ENCODE measurements at places on chromosomes 1 and 21. TPM values are rescaled to one million over a fixed set of nuclear protein-coding genes. Genes with fewer than 3 reads are reported as not detected.

The NR1I3 gene
- not detected for total RNA-seq

The OR2L3 gene
- total RNA-seq = not detected

The LCE3D gene
- not detected for total RNA-seq

The TAS1R3 gene
- 0.23 TPM for total RNA-seq

The SPRR2G gene
- not detected for total RNA-seq

The RGS1 gene
- not detected for total RNA-seq

The ANXA9 gene
- total RNA-seq = 0.05 TPM

The EBNA1BP2 gene
- 57.9 TPM for total RNA-seq

The KCNJ9 gene
- not detected for total RNA-seq

The MYOM3 gene
- 0.18 TPM for total RNA-seq

The IL20 gene
- total RNA-seq = not detected

The CLCA1 gene
- total RNA-seq = not detected

The SLC44A5 gene
- total RNA-seq = under 0.01 TPM

The PAX7 gene
- not detected for total RNA-seq

The B4GALT2 gene
- total RNA-seq = 78.9 TPM

The FGGY gene
- total RNA-seq = 16.0 TPM

The DYNLT4 gene
- total RNA-seq = not detected

The RAB3B gene
- 31.8 TPM for total RNA-seq

The C1QTNF12 gene
- total RNA-seq = 0.92 TPM

The FAM72B gene
- 2.5 TPM for total RNA-seq

The PLA2G2F gene
- total RNA-seq = not detected

The CYP4A11 gene
- total RNA-seq = not detected

The CTSS gene
- total RNA-seq = 4.2 TPM

The HSPA6 gene
- 1.1 TPM for total RNA-seq

The GUCA2B gene
- not detected for total RNA-seq

The CLCNKB gene
- total RNA-seq = 0.09 TPM

The OVAAL gene
- not detected for total RNA-seq

The BCAR3 gene
- 25.5 TPM for total RNA-seq

The MPL gene
- total RNA-seq = not detected

The MR1 gene
- 14.9 TPM for total RNA-seq

The TSPEAR gene
- total RNA-seq = not detected

The DNAJB4 gene
- total RNA-seq = 169 TPM

The HTR1D gene
- not detected for total RNA-seq

The AIM2 gene
- 0.46 TPM for total RNA-seq

The SLC45A3 gene
- 4.8 TPM for total RNA-seq

The EPHB2 gene
- total RNA-seq = 58.8 TPM

The GPR52 gene
- total RNA-seq = 0.59 TPM

The FAM151A gene
- total RNA-seq = not detected

The TNFRSF25 gene
- 13.4 TPM for total RNA-seq
